ENCODE measurements at places on chromosomes 5 and 9.

- no peak for DNase-seq
These were observed 213.1 kb downstream of the MSX2 start for GRCh38 chr5:174937201-174938123.

GRCh38 chr5:136007271-136007670 lies 21.5 kb upstream of the TGFBI start:
- DNase-seq, result no peak

DNA sequence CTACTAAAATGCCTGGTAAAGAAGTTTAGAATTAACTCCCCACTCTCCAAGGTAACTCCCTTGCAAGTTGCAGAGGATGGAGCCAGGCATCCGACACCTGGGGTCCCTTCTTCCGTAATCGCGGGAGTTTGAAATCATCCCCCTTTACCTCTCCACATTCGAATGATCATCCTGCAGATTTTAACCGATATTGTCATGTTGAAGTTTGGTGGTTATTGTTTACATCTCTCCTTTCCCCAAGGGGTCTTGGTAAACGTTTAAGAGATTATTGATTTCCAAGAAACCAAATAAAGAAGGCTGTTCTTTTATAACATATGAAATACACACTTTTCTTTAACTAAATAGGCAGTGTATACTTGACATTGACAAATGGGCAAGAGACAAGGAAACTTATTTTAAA lies 26.7 kb downstream of the NR2F1 start:
- DNase-seq, result no peak

GRCh38 chr9:133354766-133355165 lies 1.5 kb downstream of the SURF1 start:
- no peak for DNase-seq

- no peak for DNase-seq
These were observed 334.0 kb downstream of the NFIB start for GRCh38 chr9:13979941-13980318.

DNA sequence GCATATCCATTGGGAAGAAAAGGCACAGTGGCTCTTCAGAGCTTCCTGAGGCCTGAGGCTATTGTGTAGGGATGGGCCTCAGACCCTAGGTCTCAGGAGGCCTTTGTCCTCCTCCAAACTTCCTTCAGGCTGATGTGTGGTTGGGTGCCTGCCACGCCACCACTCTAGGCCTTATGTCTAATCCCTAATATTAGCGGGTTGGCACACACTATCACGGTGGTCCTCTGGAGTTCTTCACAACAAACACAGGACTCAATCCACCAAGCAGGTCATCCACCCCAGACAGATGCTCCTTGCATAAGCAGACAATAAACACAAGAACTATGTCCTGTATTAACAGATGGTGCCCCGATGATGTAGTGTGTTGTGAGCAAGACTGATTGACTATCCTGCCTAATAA lies 31.0 kb upstream of the FSTL4 start:
- DNase-seq, result no peak

- no peak for DNase-seq
These were observed 18.9 kb upstream of the NSMF start for GRCh38 chr9:137477778-137478612.
